Stimulated activated CD4-positive, alpha-beta T cell treated with anti-CD3 and anti-CD28 coated beads, Interleukin-1b, Interleukin-23, amount 100 ng/mL, for 1 hour (primary cell): ENCODE measurements at places on chromosomes 3 and 15.
A peak's percentile ranks its signal among the peaks of the same experiment; 100 is the strongest.

DNA sequence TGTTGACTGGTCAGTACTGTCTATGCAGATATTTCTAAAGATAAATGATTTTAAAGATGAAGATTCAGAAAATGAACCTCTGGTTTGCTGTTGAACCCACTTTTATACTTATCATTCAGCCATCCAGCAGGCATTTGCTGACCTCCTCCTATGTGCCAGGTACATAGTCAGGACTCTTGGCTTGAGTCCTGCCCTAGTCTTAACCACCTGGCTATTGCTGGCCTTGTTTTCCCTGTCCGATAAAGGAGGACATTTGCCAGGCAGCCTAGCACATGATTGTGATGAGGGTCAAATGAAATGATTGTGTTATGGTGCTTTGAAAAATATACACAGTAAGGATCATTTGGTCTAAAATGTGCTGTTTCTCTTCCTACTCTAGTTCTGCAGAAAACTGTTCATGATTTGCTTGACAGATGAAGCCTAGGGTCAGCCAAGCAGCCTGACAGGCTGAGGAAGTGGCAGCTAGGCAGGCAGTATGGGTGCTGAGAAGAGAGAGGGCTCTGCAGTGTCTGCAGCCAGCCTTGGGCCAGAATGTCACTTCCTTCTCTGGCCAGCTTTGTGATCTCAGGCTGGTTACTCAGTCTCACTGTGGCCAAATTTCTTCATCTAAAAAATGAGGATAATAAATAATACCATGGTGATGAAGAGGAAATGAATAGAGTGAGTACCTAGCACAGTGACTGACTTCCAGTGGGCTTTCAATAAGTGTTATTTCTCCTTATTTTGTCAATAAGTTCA, 13.8 kb downstream of the EXOSC7 start:
- no peak for DNase-seq

- DNase-seq: no peak
These were observed 243.3 kb upstream of the TOPAZ1 start for GRCh38 chr3:43998370-43998835.

DNA sequence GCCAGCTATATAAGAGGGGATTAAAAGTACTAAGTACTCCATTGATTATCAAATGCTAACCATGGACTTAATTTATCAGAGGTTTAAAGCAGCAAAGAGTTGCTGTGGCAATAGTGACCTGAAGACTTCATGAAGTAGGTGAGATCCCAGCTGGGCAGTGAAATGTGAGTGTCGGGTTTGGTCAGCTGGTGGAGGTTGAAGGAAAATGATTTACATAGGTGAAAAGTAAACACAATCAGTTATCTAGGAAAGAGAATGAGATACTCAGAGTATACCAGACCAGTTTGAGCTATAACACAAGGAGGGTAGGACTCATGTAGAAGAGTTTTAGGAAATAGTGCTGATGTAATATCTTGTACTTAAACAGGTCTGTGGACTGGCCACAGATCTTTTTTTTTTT, 16.5 kb upstream of the FBXO22 start:
- no peak for DNase-seq

- DNase-seq: no peak
These were observed 173.6 kb downstream of the PPM1L start for GRCh38 chr3:160929595-160929994.

DNA sequence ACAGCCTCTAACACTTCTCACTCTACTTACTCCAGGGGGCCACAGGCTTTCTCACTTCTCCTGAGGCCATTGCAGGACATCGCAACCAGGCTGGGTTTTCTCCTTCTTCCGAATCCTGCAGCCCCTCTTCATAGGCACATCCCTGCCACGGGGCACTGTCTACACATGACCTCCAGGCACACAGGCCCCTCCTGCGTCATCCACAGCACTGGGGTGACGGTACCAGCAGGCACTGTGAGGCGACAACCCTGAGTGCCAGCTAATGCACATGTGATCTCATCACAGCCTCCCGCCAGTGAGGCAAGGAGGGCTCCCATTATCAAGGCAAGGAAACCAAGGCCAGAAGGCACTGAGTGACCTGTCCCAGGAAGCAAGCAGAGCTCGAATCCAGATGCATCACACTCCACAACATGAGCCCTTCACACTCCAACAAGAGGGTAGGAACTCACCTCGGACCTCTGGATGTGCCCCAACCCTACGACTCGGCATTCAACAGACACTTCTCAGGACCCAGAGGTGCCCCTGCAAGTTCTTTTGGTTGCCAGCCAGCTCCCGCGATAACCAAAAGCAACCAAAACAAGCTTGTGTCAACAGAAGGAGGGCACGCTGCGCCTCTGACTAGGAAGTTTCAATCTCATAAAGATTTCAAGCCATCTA, 16.7 kb downstream of the FAM174B start:
- no peak for DNase-seq

- DNase-seq: no peak
These were observed 335.3 kb upstream of the NECTIN3 start for GRCh38 chr3:110736332-110736731.

DNA sequence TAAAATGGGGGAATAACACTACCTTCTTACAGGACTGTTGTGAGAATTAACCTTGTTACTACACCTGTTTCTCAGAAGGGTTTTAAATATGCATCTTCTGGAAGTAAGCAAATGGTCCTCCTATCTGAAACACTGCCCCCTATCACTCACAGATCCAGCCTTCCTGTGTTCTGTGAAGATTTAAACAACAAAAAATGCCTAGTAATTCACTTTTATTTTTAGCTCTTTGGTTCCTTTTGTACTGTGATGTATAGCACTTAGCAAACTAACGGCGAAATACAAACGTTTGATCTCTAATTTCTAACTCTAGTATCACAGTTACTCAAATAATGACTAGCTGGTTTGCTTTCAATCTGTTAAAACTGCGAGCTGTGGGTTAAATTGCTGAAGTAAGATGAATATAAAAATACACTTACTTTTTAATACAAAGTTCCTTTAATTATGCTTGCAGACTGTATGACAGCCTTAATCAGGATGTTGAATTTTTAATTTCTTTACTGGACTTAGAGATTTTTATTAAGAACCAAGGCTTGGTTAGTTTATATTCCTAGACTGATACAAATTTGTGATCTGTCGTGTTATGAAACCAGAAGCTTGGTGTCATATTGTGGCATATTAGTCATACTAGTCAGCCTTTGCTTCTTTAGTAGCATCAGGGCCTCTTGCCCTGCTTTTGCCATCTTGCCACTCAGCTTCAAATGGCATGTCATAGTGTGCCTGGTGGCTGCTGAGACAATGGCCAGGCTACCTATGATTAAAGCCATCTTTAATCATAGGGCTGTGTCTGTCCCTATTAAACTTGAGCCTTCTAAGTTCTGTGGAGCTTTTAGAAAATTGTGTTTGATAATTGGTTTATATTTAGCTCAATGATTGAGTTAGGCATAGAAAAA, 9.2 kb downstream of the EIF3J start:
- DNase-seq: no peak

DNA sequence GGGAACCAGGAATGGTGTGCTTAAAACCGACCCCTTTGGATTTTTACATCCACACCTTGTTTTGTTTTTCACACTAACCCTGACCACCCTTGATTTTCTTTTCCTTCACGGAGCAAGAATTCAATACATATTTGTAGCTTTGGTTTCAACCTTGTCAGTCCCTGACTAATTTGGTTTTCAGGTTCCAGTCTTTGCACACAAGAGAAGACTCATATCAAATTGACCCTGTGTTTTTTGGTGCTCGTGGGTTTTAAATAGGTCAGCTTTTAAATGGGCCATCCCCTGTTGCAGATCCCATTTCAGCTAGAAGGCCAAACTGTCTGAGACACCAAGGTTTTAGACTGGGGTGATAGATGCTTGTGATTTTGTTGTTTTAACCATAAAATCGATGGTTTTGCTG, 26.4 kb downstream of the ANP32A start:
- no peak for DNase-seq

GRCh38 chr3:143166376-143166775, 46.8 kb downstream of the CHST2 start:
- DNase-seq: no peak

DNA sequence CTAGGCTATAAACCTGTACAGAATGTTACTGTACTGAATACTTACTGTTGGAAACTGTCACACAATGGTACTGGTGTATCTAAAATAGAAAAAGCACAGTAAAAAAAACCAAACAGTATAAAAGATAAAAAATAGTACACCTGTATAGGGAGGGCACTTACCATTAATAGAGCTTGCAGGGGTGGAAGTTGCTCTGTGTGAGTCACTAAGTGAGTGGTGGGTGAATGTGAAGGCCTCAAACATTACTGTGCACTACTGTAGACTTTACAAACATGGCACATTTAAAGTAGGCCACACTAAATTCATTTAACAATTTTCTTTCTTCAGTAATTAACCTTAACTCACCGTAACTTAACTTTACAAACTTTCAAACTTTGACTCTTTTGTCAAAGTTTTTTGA, 22.0 kb downstream of the B3GALNT1 start:
- no peak for DNase-seq

GRCh38 chr3:120908030-120908794, at the start of gene STXBP5L:
Gene STXBP5L (plus strand): TSS chr3:120908205. CDS start chr3:120909579, 1,374 bp downstream.
- peak; percentile 6 for DNase-seq

- DNase-seq: no peak
These were observed 37.4 kb upstream of the ARPP21 start for GRCh38 chr3:35601959-35602358.
